ENCODE measurements at places on chromosomes 16 and 17. TPM values are rescaled to one million over a fixed set of nuclear protein-coding genes. Genes with fewer than 3 reads are reported as not detected.

GRCh38 chr16:35746963-35747657 is 2287.7 kb downstream of the TP53TG3F start:
- DNase-seq = no peak

Gene KRTAP3-1
- total RNA-seq = not detected

Gene TBC1D3G
- 0.50 TPM for total RNA-seq

Gene ZNF385C
- total RNA-seq = not detected

DNA sequence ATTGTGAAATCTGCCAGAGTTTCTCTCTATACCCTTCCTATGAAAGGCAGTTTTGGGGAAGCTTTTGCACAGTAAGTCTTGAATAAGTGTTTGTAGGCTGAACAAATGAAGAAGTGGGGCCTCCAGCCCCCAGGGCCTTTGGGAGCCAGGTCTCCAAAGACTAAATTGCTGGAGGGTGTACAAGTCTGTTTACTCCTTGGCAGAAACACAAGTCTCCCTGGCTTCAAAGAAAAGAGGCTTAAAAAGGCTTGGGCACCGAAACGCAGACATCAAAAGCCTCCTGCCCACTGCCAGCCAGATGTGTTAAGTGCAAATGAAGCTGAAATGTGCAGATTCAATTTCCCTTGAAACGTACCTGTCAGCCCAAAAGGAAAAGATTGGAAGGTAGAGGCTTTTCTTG is 146.3 kb downstream of the TMEM132E start:
- DNase-seq = no peak

- peak; percentile 13 for DNase-seq
Observed at GRCh38 chr17:32564325-32564724, 77.5 kb downstream of the CDK5R1 start.

Data from A172 (cell line).